Stimulated activated CD8-positive, alpha-beta memory T cell treated with anti-CD3 and anti-CD28 coated beads, Interleukin-4, amount 100 ng/mL, for 1 hour (primary cell): ENCODE measurements at places on chromosomes 2 and 18.

DNA sequence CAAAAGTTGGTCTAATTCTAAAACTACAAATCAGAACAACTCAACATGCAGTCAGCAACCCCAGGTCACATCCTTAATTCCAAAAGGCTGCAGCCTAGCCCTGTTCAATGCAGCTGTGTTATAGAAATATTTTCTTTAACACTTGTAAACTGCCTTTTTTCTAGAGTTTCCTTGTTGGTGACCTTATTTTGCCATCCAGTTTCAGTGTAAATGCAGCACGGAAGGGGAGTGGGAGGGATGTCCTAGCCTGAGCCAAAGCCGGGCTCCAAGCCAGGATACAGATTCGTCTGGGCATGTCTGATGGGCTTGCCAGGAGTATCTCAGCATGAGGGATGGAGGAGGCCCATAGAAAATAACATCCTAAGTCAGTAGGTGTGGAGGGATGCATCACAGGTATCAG is 17.7 kb upstream of the SP3 start:
- DNase-seq, result no peak

DNA sequence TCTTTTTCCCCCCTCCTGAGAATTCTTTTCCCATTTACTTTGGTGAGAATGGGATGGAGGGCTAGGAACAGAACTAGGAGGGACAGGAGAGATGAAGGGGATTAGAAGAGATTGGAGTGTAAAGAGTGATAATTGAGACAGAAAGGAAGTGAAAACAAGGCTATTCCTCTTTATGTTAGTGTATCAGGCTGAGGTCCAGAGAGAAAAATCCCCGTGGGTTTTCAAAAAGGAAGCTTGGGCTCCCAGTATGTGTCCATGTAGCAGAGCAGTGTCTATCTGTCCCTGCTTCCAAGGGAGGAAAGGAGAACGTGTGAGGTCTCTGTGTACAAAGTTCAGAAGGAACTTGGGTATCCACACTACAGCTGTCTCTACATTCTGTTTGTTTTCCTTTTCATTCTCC is 59.9 kb upstream of the KCNE4 start:
- DNase-seq, result no peak

DNA sequence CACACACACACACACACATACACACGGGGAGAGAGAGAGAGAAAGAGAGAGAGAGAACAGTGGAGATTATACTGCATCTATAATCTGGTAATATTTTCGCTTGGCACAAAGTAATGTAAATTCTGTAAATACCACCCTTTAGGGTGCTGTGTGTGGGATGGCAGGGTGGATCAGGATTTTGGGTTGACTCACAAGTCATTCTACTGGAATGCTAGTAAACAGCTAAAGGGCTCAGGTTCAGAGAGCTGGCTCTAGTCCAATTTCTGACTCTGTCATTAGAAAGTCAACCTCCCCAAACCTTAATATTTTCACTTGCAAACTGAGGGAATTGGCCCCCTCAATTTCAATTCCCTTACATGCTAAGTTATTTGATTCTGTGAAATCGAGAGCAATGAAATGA is 308.3 kb downstream of the TSN start:
- no peak for DNase-seq

- no peak for DNase-seq
Measured at GRCh38 chr2:1305342-1306013, 107.8 kb upstream of the TPO start.

DNA sequence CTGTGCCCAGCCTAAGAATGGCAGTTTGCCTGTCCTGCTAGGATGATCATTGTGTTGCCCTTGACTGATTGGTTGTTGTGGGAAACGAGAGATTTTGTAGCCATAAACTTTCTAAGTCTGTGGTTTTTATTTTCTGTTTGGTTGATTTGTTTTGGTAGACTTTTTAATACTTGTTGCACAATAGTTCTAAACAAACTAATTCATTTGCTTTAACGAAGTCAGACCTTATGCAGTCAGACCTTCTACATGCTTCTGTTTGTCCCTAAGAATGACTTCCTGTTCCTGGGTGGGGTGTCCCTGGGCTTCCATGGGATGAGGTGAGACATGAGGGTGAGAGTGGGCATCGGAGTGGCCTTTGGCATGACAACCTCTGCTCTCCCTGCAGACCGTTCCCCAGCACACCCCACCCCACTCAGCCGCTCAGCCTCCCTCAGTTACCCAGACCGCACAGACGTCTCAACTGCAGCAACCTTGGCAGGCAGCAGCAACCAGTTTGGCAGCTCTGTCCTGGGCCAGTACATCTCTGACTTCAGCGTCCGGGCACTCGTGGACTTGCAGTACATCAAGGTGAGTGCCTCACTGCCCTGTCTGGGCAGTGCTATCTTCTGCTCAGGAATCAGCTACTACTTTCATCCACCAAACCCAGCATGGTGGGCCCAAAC is 7.8 kb upstream of the CNNM3 start:
- no peak for DNase-seq
